ENCODE measurements at places on chromosomes 3 and 15. TPM values are rescaled to one million over a fixed set of nuclear protein-coding genes. Genes with fewer than 3 reads are reported as not detected.

The TXNRD3 gene
- total RNA-seq = 12.3 TPM

The ECE2 gene
- total RNA-seq = not detected

The CHRNA3 gene
- total RNA-seq = not detected

The FBXW12 gene
- not detected for total RNA-seq

The SKIL gene
- total RNA-seq = 33.2 TPM

The FETUB gene
- total RNA-seq = not detected

The SMCO1 gene
- not detected for total RNA-seq

The ITIH3 gene
- not detected for total RNA-seq

The SYNPR gene
- not detected for total RNA-seq

The PLA2G4B gene
- total RNA-seq = not detected
